ENCODE measurements at places on chromosomes 7 and 10.
A peak's percentile ranks its signal among the peaks of the same experiment; 100 is the strongest.

DNA sequence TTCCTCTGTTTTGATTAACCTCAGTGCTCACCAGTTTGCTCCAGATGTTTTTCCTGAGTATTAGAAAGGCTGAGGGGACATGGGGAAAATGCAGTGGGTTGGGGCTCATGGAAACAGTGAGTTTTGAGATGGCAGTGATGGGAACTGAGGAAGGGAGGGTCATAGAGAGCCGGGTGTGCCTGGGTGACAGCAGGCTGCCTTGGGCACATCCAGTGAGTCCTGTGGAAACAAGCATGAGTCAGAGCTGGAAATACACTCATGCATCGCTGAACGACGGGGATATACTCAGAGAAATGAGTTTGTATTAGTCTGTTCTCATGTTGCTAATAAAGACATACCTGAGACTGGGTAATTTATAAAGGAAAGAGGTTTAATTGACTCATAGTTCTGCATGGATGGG, 202.2 kb downstream of the TMEM178B start:
- no peak for DNase-seq

DNA sequence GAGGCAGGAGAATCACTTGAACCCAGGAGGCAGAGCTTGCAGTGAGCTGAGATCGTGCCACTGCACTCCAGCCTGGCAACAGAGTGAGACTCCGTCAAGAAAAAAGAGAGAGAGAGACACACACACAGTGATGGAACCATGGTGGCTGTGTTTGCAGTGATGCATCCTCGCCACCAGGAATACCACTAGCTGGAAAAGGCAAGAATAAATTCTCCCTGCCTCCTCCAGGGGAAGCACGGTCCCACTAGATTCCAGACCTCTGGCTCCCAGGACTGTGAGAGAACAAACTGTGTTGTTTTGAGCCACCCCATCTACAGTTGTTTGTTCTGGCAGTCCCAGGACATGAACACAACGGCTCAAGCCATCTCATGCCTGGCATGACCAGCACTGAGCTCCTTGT, 320.3 kb upstream of the FOXK1 start:
- no peak for DNase-seq

GRCh38 chr10:117967149-117967650, 79.5 kb downstream of the RAB11FIP2 start:
- no peak for DNase-seq

GRCh38 chr7:24653316-24654085, 80.2 kb downstream of the PALS2 start:
- no peak for DNase-seq

DNA sequence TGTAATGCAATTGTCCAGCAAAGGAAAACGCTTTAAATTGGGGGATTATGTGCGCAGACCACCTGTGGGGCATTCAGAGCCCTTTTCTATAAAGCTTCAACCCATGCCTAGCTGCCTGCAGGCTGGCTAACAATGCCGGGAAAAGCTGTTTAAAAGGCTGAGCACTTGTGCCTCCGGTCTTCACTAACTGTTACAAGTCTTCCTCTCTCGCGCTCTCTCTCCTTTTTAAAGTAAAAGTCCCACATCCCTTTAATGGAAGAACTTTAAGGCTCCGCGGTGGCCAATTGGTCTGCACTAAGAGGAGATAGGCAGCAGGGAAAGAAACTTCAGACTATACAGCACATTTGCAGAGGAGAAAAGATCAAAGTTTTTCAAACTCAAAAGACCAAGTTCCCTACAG, 4.6 kb downstream of the FZD8 start:
- no peak for DNase-seq

GRCh38 chr10:102465466-102465865, 14.1 kb upstream of the C10orf95 start:
- DNase-seq: no peak

- no peak for DNase-seq
Observed at GRCh38 chr10:118330295-118331076, 11.6 kb downstream of the FAM204A start.

DNA sequence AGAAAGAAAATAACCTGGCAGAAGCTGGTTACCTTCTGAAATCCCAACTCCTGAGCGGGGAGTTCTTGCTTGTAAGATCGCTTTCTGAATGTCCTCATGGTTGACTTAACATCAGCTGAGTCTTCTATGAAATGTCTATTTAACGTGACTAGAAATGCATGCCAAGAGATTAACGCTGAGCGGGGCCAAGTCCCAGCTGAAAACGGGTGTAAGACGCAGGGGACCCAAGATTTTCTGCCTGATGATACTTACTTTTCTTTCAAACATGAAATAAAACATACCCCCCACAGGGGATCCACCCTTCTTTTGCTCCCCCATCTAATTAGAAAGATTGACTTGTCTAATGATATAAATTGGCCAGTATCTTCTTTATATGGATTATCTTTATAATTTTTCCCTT, 14.9 kb downstream of the OR9A2 start:
- DNase-seq: no peak

DNA sequence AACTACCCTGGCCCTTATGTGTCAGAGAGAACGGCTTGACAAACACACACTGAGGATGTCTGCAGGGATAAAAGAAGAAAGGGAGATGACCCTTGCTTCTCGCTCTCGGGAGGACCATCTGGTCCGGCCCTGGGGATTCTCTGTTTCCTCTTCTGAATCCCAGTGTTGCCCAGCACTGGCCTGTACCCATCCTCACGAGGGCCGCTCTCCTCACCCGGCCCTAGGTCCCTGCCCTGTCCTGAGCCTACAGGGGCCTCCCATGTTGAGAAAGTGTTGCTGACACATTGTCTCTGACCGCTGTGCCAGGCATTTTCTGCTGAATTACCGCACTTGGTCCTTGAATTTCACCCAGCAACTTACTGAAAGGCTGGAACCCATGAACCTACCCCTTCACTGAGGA, 171.9 kb upstream of the LANCL2 start:
- no peak for DNase-seq

- no peak for DNase-seq
Observed at GRCh38 chr10:59077855-59078254, 98.6 kb upstream of the PHYHIPL start.

DNA sequence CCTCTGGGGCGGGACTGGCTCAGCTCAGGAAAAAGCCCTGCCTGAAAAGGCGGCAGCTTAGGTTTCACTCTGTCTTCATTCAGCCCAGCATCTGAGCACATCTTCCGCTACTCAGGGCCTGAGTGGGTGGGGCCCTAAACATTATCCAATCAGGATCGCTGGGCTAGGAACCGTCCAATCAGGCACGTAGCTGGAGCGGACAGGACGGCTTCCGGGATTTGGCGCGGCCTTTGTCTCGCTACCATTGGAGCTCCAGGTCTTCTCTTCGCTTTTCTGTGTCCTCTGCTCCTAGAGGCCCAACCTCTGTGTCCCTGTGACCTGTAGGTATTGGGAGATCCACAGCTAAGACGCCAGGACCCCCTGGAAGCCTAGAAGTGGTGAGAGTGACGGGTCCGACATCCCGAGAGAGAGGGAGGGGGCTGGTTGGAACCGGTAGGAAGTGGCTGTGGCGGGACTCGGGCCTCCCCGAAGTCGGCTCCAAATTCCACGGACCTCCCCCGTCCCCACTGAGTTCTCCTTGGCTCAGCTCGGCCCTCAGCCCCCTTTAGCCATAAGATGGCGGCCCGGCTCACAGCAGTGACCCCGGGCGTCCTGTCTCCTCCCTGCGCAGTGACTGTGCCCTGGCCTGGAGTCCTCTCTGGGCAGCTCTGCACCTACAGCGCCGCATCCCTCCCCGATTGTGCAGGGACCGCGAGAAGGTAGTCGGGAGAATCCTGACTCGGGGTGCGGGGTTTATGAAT, 99.1 kb downstream of the ZNF680 start:
- no peak for DNase-seq

- peak; percentile 62 for DNase-seq
Observed at GRCh38 chr10:125982260-125982948, 86.0 kb downstream of the FANK1 start.

GRCh38 chr7:39453743-39454355, 112.4 kb upstream of the YAE1 start:
- DNase-seq: peak; percentile 7

DNA sequence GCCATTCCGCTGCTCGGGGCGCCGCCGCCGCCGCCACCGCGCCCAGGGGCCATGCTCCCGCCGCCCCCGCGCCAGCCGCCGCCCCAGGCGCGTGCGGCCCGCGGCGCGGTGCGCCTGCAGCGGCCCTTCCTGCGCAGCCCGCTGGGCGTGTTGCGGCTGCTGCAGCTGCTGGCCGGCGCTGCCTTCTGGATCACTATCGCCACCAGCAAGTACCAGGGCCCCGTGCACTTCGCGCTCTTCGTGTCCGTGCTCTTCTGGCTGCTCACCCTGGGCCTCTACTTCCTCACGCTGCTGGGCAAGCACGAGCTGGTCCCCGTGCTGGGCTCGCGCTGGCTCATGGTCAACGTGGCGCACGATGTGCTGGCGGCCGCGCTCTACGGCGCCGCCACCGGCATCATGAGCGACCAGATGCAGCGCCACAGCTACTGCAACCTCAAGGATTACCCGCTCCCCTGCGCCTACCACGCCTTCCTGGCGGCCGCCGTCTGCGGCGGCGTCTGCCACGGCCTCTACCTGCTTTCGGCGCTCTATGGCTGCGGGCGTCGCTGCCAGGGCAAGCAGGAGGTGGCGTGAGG, 383 bp downstream of the MARVELD1 start:
- no peak for DNase-seq

- DNase-seq: no peak
Observed at GRCh38 chr10:109726473-109726872, 196.8 kb downstream of the XPNPEP1 start.

DNA sequence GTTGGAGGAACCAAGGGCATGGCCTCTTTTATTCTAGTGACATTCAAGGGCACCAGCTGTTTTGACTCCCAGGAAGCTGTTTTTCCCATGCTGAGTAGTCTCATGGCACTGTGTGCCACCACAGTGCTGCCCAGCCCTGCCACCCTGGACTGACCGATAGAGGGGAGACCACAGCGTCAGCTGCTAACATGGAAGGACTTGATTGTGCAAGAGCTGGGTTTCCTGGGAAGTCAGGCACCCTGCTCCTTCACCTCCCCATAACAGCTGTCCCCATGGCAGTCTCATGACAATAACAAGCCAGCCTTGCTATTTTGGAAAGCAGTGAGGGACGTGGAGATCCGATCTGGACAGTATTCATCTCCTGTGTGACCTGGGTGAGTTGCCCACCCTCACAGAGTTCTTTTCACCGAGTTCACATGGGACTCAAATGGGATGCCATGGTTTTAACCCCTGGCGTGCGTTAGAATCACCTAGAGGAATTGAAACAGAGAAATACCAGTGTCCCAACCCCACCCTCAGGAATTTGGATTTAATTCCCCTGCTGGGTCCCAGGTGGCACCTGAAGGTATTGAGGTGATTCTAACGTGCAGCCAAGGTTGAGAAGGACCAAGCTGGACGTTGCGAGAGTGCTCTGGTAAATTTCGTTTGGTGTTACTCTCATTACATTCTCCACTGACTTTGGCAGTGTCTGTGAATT, 174.8 kb downstream of the CELF2 start:
- no peak for DNase-seq

DNA sequence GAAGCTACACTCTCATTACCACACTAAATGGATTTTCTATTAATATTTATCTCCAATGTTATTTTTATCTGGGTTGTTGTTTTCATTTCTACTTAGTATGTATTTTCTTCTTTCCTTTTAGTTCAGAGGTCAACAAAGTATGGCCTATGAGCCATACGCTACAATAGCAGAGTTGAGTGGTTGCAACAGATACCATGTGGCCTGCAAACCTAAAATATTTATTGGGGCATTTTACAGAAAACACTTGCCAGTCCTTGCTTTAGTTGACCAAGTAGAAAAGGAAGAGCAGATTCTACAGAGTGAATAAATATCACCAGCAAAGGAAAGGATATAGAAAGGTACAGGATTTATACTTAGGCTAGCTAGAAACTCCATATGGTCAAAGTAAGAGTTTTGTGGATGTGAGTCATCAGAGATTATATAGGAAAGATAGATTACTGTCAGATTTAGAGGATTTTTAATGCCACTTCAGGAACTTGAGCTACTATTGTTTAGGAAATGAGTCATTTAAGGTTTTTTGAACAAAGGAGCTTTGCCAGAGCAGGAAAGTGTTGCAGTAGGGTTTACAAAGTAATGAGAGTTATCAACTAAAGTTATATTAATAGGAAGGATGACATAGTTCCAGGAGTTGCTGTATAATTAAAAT, 323.3 kb upstream of the KAT6B start:
- no peak for DNase-seq

- DNase-seq: no peak
Observed at GRCh38 chr10:69570050-69570816, 3.0 kb downstream of the NEUROG3 start.

DNA sequence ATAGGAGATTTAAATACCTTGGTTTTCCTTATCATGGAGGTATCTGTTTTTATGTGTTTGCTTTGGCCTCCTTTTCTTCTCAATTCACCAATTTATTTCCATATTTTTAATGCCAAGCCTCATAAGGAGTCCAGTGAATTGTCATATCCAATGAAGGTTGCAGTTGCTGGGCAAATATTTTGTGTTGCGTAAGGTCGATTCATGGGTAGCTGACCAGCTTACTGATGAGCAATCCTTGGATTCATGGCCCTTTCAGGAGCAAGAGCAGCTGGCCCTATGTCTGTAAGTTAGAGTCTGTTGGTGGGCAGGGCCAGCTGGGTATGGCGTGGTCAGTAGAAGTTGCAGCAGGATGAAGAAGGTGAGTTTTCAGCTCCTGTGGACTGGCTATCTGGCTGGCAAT, 182.9 kb downstream of the PFKFB3 start:
- no peak for DNase-seq

DNA sequence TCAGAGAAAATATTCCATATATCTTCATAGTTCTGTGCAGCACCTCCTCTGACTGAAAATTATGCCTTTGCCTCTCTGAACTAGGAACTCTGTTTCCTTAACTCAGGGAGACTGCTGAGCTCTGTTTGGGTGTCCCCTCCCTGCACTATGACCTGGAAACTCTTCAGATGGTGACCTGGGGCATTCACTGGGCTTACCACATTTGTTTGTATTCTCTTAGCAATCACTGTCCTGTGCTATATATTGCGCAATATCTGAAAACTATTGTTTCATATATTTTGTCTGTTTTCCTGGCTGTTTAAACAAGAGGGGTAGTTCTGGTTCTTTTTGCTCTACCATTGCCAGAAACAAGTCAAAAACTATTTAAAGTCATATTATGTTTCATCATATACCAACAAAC, 181.8 kb upstream of the KIAA1217 start:
- no peak for DNase-seq

- DNase-seq: no peak
Observed at GRCh38 chr10:43930777-43931176, 282.1 kb upstream of the ZNF32 start.

GRCh38 chr7:84822941-84823510, 363.8 kb downstream of the SEMA3D start:
- no peak for DNase-seq

- no peak for DNase-seq
Observed at GRCh38 chr7:107355616-107356015, 114.2 kb upstream of the GPR22 start.

DNA sequence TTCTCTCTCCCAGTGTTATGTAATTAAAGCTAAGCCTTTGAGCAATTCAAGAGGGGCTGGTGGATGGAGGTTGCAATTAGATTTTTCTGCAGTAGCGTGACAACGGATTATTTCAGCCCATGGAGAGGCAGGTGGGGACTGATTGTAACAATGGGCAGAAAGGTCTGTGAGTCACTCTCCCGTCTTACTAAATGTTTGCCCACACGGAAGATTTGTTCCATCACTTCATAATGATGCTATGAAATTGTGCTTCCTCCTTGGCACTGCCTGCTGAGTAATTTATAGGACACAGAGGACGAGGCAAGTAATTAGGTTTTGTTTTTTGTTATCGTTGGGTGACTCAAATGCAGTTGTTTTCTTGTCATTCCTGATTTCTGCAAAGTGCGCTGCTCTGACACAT, 594.5 kb upstream of the DPP6 start:
- DNase-seq: no peak

Measured in smooth muscle cell of the brain vasculature (primary cell).